ENCODE measurements at places on chromosomes 13 and 19.

GRCh38 chr13:99269627-99270241 is 11.6 kb upstream of the GPR18 start:
- DNase-seq, result no peak

GRCh38 chr19:41657157-41657556 is 30.3 kb upstream of the CEACAM4 start:
- DNase-seq, result no peak

DNA sequence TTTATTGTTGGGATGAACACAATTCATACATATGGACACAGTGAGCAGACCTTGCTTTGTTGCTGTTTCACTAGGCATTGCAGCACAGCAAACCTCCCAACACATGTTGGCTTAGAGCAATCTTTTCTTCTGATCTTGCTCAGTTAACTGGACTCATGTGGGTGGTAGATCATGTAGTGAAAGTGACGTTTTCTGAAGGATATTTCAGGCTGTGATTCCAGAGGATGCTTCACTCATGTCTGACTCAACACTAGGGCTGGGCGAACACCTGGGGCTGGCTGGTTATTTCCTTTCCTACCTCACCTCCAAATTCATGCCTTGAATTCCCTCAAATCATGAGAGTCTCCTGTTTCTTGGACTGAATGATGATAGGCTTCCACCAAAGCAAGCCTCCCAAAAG is 14.3 kb upstream of the LGALS13 start:
- no peak for DNase-seq

GRCh38 chr13:28679628-28680027 is 20.7 kb downstream of the POMP start:
- DNase-seq, result no peak

- DNase-seq, result no peak
These were observed 5.5 kb downstream of the SACS start for GRCh38 chr13:23427881-23428528.

DNA sequence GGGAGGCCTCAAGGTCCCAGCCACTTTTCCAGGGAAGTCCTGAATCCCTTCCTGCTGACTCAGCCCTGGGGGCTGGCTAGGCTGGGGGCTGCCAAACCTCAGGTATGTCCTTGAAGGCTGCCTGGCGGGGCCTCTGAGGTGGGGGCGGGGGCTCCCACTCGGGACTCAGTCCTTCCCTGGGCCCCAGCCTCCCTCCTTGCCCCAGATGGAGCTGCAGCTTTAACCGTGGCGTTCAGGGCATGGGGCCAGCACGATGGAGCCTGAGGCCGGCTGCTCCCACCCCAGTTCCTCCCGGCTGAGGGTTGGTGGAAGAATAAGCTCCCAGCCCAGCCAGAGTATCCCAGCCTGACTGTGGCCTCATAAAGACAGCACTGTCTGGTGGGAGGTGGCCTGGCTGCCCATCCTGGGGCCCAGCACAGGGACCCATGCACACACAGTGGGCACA is 12.4 kb downstream of the CILP2 start:
- no peak for DNase-seq
